ENCODE measurements at places on chromosomes 16 and 17.
A peak's percentile ranks its signal among the peaks of the same experiment; 100 is the strongest.

- peak; percentile 78 for DNase-seq
These were observed 308.2 kb downstream of the XYLT1 start for GRCh38 chr16:17162560-17162959.

DNA sequence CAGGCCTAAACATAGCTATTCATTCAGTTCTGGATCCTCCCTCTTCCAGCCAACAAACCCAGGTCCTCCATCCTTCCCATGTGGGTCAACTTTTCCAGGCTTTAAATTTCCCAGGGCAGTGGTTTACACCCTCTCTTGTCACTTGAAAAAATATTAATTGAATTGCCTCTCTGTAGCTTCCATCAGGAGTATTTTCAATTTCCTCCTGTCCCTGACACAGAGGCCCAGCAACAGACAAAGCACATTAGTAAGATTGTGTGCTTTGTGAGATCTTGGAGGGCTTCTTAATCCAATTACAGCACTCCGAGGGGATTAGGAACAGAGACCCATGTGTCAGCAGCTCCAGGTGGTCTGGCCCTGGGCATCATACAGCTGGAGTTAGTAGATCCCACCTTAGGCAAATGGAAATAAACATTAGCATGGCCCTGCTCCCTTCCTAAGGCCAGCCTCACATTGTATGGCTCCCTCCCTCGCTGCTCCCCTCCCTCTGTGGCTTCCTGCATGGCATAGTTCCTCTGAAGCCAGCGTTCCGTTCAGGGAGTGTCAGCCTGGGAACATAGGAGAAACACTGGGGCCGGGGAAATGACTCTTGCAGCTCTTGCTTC lies 132.7 kb upstream of the HSBP1 start:
- DNase-seq = no peak

DNA sequence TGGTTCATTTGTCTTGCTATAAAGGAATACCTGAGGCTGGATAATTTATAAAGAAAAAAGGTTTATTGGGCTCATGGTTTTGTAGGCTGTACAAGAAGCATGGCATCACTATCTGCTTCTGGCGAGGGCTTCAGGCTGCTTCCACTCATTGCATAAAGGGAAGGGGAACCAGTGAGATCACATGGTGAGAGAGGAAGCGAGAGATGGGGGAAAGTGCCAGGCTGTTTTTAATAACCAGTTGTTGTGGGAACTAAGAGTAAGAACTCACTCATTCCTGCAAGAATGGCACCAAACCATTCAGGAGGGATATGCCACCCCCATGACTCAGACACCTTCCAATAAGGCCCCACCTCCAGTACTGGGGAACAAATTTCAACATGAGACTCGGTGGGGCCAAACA lies 24.3 kb downstream of the SPECC1 start:
- peak; percentile 56 for DNase-seq

- DNase-seq = no peak
These were observed 5.0 kb downstream of the RPL23 start for GRCh38 chr17:38848557-38848891.

DNA sequence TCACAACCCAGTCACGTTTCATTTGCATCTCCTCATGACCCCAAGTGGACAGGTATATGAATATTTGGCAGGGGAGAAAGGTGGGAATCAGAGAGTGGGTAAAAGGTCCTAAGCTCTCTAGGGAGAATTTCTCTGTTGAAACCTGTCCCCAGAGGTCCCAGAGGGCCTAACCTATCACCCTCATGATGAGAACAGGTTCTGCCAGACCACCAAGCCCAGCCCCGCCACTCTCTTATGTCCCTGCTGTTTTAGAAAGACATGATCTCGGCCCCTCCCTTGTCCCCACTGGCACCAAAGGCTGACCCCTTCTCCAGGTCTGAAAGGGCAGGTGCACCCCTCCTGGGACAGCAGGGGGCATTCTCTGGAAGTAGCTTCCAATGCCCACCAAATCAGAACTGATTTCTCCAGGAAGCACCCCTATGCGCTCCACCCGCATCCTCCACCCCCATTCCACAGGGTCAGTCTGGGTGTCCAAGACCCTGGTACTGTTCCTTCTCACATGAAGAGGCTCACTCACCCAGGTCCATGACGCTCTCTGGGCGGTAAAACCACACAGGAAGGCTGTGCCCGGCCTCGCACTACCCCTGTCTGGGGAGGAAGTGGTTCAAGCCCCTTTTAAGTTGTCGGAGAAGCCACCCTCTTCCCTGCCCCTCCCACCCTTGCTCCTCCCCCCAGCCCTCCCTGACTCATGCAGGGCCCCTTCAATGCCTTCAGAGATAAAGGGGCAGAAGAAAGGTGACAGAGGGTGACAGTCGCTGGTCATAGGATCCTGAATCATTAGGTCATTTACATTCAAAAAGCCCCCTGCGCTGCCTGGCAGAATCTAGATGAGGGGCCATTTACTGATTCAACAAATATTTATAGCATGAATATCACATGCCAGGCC lies at the start of gene CCR7:
CCR7 (minus strand) TSS at position 590 of the 886 bp plus-strand sequence; CDS start at position 527, 63 bp downstream.
- DNase-seq = peak; percentile 49

DNA sequence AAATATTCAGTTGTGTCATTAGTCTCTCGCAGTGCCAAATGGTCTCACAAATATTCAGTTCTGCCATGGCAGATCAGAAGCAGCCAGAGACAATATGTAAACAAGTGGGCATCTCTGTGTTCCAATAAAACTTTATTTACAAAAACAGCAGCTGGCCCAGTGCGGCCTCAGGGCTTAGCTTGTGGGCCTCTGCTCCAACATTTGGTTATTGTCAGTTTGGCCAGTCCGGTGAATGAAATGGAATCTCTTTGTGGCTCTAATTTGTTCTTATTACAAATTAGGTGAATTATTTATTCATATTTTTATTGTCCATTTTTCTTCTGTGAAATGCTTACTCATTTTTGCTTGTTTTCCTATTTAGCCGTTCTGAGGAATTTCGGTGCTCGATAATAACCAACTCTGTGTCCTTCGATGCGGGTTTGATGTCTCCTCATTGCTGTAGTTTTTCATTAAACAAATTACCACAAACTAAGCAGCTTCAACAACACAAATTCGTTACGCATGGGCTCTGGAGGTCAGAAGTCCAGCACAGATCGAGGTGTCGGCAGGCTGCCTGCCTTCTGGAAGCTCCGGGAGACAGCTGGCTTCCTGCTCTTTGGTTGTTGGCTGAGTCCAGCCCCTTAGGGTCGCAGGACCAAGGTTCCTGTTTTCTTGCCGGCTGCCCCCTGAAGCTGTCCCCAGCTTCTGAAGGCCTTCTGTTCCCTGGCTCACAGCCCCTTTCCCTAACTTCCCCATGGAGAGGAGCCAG lies 4.1 kb upstream of the SLC38A10 start:
- DNase-seq = no peak

DNA sequence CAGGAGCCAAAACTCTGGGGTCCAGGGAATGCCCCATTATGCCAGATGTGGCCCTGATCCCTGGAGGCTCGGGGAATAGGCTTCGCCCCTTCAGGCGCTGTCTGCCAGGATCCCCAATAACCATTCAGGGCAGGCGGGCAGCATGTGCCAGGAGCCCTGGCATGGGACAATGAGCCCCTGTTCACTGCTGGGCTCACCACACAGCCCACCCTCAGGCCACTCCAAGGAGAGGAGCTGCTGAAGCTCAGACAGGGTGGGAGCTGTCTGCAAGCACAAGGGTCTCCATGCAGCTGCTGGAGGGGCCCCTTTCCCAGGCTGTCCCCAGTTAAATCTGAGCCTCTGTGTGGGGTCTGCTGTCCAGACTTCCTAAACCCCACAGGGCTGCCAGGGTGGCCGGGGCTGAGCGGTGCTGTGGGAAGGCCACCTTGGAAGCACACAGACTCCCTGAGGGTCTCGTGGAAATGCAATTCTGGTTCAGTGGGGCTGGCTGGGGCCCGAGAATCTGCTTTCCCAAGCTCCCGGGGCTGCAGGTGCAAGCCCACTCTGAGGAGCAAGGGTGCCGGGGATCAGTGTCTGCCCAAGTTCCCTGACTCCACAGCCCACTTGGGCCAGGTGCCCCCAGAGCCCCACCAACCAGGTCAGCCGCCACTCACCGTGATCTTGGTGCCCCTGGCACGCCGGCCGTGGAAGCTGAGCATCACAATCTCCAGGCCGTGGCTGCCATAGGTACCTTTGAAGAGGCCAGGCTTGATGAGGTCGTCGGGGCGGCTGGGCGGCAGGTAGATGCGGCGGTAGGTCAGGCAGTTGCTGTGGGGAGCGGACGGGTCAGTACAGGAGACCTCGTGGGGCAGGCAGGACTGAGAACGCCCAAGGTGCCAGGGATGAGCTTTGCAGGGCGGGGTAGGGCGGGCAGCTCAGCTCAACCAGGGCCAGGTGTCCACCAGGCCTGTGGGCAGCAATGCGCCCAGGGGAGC lies 17.7 kb upstream of the C16orf95 start:
- no peak for DNase-seq

DNA sequence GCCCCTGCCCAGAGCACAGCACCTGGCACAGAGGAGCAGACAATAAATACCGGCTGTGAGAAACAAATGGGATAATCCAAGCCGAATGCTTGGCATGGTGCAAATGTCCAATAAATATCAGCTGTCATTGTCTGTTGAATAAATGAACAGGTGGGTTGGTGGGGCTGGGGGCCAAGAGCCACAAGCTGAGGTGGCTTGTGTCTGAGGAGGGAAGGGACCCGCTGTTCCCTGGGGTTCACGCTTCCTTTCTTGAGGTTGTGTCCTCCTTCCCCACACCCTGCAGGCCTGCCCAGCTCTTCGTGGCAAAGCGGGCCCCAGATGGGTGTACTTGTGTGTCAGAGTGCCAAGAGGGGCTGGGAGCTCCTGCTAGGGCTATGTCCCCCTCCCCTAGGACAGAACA lies 38.6 kb downstream of the ARHGAP27 start:
- no peak for DNase-seq

- no peak for DNase-seq
These were observed 31.5 kb downstream of the USP43 start for GRCh38 chr17:9676820-9677310.

DNA sequence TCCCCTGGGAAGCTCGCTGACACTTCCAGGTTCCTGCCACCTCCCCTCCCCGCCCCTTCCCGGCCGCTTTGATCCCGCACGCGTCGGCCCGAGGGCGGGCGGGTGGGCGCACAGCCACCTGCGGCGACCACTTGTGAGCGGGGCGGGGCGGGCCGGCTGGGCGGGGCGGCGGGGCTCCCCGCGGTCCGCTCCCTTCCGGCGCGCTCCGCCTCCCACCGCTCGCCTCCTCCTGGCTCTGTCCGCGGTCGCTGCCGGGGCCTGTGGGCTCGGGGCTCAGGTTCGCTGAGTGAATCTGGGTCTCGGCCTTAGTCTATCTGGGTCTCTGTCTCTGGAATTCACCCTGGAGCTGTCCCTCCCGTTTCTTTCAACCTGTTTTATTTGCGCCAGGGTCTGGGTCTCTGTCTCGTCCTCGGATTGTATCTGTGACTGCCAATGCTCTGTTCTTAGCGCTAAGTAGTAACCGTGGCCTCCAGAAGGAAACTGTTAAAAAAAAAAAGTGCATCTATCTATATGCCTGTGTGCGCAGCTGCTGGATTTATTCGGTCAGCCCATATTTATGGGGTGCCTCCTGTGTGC lies 2.7 kb upstream of the HES7 start:
- peak; percentile 42 for DNase-seq

- no peak for DNase-seq
These were observed 693 bp upstream of the HOXB4 start for GRCh38 chr17:48578616-48579470.

GRCh38 chr17:49580055-49580721 lies 4.5 kb downstream of the NXPH3 start:
- DNase-seq = no peak

GRCh38 chr17:40854175-40854814 lies 12.7 kb downstream of the KRT12 start:
- DNase-seq = peak; percentile 73

GRCh38 chr17:46135126-46135812 lies 58.0 kb downstream of the KANSL1 start:
- DNase-seq = no peak

- DNase-seq = no peak
These were observed 68.8 kb downstream of the RMI2 start for GRCh38 chr16:11413907-11414595.

DNA sequence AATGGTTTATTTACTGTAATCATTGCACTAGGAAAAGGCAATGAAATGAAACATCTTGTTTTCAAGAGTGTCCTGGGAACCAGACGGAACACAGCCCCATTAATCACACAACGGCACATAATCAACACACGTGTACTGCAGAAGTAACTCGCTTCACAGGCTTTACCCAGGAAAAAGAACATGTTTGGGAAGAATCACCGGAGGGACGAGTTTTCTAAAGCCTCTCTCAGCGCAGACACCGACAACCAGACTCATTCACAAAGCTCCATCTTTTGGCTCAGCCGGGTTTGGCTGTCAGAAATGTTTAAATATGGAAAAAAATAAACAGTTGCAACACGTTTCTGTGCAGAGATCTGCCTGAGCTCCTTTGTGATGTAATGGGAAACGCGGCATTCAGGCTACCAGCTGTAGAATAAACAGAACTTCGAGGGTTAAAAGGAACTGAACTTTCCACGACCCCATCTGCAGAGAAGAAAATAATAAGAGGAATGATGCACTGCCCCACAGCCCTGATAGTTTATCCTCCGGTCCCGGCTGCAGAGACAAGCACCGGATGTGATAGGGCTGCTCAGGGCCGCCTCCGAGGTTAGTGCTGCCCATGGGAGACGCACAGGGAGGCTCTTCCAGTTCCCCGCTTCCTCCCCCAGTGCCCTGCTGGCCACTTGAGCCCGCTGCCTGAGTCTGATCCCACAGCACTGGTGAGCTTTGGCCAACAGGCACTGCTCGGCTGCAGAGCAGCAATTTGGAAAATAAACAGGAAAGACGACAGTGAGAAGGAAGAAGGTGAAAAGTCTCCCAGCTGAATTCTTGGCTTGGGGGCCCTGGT lies 119.8 kb downstream of the HIC1 start:
- peak; percentile 9 for DNase-seq

GRCh38 chr17:1616101-1616500 lies 12.5 kb downstream of the SLC43A2 start:
- DNase-seq = no peak

DNA sequence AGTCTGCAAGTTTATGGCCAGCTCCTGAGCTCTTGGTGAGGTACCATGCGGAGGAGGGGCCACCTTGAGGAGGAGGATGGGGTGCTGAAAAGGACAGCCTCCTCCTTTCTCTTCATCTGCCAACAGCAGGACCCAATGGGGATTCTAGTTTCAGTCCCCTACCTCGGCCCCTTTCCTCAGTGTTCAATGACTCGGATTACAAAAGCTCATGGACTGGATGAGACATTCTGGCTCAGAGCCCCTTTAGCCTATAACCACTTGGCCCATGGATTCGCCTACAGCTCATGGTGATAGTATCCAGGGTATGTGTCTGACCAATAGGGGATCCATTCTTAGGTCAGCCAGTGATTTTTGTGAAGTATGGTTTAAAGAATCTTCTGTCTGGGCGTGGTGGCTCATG lies 8.5 kb upstream of the PIK3R6 start:
- no peak for DNase-seq

GRCh38 chr17:73747221-73748002 lies 103.2 kb upstream of the SDK2 start:
- DNase-seq = no peak

DNA sequence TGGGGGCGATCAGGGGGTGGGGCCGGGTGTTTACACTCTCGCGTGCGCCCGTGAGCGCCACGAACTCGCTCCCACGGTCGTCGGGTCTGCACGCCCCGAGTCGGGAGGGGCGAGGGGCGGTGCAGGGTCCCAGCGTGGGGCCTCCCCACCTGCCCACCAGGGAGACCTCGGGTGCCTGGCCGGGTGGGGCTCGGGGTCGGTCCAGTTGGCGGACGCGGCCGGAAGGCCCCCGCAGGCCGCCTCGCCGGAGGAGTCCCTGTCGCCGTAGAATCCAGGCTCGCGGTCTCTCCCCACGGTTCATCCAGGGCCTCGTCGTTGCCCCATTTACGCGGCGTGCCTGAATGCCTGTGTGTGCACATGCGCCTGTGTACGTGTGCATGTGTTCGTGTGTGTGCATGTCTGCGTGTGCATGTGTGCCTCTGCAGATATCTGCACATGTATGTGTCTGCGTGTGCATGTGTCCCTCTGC lies 510 bp upstream of the RAB40B start:
- no peak for DNase-seq
